ENCODE measurements at places on chromosomes 4 and X.

DNA sequence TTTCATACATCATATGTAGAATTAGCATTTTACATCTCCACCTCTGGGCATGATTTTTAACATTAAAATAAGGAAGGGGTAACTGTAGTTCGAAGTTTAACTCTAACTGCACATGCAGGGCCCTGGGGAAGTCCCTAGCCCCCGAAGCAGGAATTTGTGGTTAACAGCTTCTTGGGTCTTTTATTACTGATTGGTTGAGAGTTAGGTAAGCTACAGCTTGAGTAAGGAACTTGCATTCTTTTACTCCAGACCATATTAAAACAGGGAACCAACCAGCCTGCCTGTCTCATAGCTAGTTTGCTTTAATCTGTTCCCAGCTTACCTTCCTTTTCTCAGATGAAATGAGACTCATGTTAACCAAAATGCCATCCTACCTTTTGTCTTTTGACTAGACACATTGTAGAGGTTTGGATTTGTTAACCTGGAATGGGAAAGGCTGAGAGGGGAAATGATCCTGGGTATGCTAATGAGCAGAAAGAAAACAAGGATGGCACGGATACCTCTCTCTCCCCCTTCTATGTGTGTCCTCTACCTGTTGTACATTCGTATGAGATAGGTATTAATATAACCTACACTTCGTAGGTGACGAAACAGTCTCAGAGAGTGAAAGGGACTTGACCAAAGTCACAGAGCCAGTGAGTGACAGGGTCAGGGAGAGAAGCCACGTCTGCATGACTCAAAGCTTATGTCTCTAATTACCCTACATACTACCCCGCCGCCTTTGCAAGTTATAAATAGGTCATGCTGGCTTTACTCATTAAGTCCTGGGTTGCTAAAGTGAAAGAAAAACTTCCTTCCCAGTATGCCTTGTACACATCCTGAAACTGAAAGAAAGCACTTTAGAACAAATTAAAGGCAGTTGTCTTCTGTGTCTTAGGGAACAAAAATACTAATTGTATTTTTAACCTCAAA lies 119.5 kb upstream of the AFF2 start:
- no peak for DNase-seq

GRCh38 chrX:18031726-18032375 lies 170.8 kb upstream of the RAI2 start:
- no peak for DNase-seq

GRCh38 chr4:17854036-17854435 lies 43.3 kb downstream of the NCAPG start:
- no peak for DNase-seq

DNA sequence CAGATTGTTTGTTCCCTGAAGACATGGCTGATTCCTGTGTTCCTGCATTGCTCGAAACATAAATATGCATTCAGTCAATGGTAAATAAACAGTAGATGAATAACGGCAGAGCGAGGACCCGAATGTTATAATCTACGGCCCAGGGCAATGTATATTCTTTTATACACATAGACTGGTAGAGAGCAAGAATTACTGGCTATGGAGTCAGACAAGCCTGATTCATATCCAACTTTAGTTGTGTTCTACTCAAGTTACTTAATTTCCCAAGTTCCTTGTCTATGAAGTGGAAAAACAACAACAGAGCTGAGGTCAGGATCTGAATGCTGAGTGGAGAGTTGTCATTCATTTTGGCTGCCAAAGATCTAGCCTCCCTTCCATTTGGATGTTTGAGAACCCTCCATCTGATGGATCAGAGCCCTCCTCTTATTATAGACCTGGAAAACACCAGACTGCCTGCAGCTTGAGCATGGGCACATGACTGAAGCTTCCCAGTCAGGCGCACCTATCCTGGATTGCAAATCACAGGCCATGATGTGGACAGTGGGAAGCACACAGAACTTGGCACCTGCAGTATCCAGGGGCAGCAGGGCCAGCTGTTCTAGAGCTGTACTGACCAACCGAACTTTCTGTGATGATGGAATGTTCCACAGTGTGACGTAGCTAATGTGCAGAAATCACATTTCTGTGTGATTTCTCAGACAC lies 80.1 kb downstream of the FAM184B start:
- no peak for DNase-seq

DNA sequence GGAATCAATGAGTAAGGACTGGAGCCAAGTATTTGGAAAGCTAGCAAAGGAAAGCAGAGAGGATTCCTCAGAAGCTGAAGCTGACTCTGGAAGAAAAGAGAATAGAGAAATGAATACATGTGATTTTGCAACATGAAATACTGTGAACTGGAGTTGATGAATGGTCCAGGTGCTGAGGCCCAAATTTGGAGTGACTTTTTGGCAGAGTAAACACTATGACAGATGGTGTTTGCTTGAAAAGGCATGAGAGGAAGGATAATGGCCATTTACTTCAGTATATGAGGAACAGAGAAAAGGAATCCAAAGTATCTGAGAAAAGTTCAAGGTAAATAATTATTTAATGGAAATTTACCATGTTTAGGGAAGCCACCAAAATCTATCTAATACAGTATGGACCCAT lies 236.7 kb downstream of the SLITRK2 start:
- no peak for DNase-seq

DNA sequence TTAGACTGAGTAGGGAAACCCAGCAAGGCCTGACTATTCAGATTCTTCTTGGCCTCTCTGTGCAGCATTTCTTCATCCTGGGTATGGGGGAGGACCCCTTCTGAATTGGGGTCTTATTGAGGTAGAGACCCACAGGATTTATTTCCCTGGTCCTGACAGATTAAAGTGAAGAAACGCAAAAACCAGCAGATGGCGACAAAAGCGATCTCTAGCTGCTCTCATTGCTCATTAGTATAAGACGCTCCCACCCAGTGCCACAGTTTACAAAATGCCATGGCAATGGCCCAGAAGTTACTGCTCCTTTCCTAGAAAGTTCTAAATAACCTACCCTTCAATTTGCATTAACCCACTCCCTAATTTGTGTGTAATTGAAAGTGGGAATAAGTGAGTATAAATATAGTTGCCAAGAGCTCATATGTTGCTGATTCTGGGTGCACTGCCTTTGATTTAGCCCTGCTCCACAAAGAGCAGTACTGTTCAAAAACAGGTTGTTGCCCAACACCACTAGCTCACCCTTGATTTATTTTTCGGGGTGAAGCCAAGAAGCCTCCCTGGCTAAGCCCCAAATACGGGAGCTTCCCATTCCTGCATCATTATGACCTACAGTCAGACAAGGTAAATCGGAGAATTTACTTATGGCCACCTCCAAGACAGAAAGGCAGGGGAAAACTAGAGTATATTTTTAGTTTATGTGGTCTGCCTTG lies 3.7 kb upstream of the BEX4 start:
- DNase-seq: no peak

GRCh38 chr4:73311428-73311827 lies 52.8 kb upstream of the ANKRD17 start:
- DNase-seq: no peak

- DNase-seq: no peak
These were observed 198.3 kb downstream of the ARAP2 start for GRCh38 chr4:36046026-36046425.

DNA sequence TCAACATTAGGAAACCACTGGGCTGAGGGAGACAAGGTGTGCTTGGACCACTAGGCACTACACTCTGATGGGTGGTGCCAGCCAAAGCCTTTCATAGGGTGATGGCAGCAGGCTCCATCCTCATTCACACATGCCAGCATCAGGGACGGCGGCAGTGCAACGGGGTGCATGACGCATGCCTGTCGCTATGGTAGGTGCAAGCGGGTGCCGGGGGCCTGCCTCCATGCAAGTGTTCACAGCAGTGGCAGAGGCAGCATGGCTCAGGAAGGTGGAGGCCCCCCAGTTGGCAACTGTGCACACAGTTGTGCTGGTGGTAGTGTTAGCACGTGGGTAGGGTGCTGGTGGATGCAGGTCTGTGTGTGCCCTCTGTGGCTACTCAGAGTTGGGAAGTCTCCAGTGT lies 184.1 kb downstream of the RELL1 start:
- DNase-seq: no peak

DNA sequence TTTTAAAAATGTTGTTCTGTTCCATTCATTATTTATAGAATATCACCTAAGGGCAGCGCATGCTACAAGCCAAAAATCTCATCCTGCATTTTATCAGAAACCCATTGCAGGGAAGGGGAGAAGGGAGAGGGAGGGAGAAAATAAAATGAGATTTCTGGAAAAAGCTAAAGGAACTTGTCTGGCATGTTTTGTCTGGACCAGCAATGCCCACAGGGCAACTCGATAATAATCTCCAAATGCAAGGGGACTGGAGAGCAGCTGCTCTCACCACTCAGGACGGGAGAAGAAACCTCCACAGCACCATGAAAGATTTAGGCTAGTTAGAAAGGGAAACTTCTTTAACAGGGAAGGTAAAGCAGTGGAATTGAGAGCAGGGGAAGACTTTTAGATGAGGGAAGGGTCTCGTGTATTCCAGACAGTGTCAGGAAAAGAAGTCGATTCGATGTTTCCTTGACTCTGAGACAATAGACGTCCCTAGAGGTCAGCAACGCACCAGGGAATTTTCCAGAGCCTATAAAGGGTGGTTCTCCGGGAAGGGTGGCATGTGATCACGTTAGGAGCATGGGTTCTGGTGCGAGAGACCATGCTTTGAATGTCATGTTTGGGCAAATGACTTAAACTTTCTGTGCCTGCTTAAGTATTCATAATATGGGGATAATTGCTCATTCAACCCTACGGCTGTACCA lies 132.2 kb upstream of the NDP start:
- no peak for DNase-seq

DNA sequence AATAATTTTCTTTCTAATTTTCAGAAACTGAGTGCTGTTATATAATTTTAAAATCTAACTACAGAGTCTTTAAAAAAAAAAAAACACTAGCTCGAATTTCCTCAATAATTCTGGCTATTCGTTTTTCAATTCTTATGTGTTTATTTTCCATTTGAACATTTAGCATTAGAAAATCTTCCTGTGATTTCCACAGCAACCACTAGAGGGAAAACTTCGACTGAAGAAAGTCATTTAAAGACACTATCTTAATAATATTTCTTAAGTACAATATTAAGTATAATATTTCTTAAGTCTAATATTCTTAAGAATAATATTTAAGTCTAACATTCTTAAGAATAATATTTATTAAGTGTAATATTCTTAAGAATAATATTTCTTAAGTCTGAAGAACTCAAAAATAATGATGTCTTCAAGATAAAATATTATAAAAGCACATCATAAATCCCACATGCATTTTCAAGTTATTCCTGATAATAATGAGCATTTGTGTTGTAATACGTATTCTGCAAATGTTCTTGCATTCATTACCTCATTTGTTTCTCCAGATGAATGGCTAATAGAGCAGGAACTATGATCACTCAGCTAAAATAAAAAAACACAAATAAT lies 118.4 kb upstream of the WDR17 start:
- no peak for DNase-seq

DNA sequence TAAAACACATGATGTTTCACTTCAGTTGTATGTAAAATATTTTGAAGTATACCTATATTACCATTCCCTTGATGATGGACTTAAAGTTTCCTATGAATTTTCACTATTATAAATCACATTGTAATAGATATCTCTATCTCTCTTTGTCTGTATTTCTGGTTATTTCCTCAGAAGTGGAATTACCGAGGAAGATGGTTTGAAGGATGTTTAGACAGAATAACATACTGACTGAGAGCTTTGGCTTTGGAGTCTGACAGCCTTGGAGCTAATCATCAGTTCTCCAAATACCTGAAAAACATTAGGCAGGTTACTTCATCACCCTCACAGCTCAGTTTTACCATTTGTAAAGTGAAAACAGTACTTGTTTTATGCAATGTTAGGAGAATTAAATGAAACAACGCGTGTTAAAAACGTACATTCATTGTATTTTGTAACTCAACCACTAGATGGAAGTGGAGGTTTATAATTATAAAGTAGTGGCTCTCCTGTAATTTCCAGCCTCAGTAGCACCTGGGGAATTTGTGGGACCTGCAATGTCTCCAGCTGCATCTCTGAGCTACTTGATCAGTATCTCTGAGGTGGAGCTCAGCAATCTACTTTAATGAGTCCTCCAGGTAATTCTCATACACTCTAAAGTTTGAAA lies 14.3 kb downstream of the JCHAIN start:
- no peak for DNase-seq

Measured in stimulated activated CD8-positive, alpha-beta memory T cell treated with anti-CD3 and anti-CD28 coated beads, Interleukin-4, amount 100 ng/mL, for 4 hours (primary cell).